ENCODE measurements at places on chromosomes 2 and 18.

DNA sequence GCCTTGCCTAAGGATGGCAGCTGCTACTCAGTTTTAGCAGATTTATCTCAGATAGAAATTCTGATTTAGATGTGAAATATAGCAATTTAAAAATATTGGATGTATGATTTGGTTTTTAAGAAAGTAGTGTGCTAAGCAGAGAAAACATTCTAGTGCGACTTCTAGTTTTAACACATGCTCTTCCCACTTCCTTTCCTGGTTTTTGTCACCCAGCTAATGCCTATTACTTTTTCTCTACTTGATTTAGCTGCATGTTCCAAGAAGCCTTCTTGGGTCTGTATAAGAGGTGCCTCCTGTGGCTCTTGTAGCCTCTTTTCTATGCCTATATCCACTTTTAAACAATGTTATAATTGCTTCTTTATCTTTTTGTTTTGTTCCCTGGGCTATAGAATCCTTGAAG is 53.0 kb downstream of the GPD2 start:
- DNase-seq, result no peak

DNA sequence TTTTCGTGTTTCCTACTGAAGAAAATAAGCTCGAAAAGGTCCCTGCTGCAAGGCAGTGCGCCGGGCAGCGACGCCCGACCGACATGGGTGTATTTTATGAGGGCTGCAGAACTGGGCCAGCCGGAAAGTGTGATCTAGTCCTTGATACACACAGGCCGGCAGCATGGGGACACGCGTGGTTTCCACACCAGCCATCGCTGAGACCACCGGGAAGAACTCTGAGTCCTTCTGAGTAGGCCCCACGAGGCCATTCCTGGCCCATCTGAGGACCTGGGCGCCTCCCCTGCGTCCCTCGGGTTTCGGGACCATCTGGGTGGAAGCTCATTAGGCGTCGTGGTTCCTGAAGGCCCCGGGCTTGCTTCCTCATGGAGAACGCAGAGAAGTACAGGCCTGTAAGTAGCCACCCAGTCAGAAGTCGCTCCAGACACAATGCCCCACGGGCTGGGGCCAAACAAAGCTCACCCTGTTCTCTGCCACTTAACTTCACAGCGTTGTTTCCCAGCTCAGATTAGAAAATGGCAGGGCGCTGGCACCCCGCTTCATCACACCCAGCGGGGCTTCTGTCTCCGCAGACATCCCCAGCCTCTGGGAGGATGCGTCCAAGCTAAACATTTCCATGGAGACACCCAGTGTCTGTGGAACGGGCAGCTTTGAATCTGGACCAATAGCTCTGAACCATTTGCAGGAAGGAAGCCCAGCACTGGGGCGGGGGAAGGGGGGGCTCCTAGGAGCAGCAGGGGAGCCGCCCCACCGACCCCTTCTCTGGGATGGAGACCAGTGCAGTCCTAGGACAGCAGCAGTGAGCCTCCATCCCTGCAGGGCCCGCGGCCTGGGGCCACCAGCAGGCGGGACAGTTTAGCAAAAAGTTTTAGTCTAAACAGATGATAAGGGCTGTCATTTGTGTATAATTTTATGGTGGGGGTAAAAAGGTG is 2.4 kb downstream of the NFATC1 start:
- no peak for DNase-seq

- DNase-seq, result no peak
These were observed 73.9 kb downstream of the KYNU start for GRCh38 chr2:142951190-142952007.

GRCh38 chr2:28336982-28337627 is 55.6 kb upstream of the FOSL2 start:
- no peak for DNase-seq

DNA sequence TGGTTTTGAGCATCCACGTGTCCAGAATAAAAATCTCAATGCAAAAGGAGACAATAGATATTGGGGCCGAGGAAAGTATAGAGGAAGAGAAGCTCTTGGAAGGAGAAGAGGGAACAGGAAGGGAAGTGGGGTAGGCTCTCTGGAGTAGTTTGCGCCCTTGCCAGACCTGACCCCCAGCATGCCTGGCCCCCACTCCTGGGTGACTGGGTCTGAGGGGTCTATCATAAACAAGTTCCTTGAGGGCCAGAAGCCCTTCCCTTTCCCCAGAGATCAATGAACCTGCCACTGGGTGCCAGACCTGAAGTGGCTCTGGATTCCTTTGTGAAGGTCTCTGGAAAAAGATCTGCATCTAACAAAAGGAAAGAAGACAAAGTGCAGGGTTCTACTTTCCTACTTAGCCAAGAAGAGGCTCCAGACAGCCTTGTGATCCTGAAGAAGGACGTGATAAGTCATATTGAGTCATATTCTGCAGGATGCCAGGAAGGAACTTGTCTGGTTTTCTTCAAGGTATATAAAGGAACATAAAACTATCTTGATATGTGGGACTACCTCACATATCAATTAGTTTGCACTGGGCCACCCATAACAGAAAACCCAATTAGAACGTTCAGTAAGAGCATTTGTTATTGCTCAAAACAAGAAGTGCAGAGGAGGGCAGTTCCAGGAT is 18.7 kb upstream of the ATOH8 start:
- DNase-seq, result no peak

- DNase-seq, result no peak
These were observed 1568.6 kb upstream of the NXPH2 start for GRCh38 chr2:140348826-140349225.

- no peak for DNase-seq
These were observed 124.6 kb downstream of the SOCS6 start for GRCh38 chr18:70413455-70413854.

- DNase-seq, result no peak
These were observed 448.7 kb upstream of the TCF4 start for GRCh38 chr18:56036741-56037140.

DNA sequence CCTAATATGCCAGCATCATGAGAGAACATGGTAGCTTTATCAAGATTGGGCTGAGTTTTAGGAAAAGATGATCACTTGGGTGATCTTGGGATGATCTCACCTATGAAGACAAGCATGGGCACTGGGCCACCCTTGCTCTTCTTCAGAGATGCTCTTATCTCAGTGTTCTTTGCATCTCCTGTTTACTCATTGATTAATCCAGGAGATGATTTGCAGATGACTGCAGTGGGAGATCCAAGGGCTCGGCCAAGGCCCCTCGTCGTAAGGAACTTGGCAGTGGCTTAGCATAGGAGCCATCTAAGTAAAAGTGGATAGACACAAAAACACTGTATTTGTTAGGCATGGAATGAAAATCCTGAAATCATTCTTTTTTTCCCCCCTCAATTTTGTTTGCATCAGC is 228.4 kb downstream of the FHOD3 start:
- no peak for DNase-seq

DNA sequence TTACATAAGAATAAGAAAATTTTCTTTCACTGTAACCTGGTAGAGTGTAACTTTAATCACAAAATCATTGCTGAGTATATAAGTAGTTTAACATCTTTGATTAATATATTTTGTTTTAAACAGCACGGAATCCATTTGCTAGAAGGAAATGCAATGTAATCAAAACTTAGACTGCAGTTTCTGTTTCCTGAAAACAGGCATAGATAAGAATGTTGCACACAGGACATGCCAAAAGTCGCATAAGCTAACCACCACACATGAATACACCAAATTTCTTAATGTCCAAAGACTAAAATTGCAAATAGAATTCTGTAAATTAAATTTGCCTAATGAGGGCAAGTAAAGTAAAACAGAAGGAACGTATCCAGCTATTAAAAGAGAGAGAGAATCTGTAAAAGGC is 51.0 kb upstream of the SERPINB2 start:
- no peak for DNase-seq

GRCh38 chr18:44958455-44958854 is 277.8 kb downstream of the SETBP1 start:
- DNase-seq, result no peak

- no peak for DNase-seq
These were observed 220.8 kb downstream of the SH3RF3 start for GRCh38 chr2:109349503-109350465.

DNA sequence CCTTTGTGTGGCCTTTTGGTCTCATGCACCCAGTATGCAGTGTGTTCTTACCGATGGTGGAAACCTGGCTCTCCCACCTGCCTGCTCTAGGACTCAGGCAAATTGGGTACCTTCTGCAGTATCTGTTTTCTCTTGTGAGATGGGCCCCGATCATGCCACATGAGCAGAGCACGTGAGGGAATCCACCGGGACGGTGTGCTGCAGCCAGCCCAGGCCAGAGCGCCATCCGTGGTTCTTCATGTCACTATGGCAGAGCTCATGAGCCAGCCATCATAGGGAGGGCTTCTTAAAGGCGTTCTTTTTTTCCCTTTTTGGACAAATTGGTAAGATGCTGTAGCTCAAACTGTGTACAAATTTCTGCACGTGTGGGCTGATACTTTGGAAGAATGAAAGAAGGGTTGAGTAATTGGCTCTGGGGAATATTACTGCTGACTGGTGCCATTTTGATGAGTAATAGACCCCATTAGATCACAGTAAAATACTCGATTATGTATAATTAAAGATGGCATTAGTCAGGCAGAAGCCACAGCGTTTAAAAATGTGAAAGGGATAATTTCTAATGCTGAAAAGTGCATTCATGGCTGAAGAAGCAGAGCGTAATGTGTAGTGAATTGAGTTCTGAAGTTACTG is 19.2 kb downstream of the SH3RF3 start:
- DNase-seq, result no peak

DNA sequence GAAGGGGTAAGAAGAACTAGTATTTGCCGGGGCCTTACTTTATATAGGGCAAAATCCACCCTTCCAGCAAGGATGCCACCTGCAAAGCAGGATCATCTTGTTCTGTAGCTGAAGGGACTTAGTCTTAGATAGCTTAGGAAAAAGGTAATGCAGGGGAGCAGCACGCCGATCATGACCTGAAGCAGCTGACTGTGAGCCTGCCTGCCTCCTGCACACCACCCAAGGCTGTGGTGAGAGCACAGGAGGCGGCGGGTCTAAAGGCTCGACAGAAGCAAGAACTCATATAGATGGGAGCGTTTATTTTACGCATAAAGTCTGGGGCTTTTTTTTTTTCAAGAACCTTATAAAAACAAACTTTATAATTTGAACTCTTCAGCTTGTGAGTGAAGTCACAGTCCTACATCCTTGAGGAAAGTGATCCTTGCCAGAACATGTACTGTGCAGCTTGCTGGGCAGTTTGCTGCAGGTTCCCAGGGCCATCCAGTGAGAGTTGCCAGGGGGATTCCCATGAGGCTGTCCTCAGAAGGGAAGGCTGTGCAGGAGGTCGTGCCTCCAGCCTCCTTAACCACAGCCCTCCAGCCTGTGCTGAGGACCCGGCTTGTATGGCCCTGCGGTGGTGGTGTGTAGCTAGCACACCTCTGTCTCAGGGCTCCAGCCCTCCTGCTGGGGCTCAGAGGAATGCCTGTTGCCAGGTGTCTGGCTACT is 92.1 kb downstream of the RNF144A start:
- DNase-seq, result no peak

DNA sequence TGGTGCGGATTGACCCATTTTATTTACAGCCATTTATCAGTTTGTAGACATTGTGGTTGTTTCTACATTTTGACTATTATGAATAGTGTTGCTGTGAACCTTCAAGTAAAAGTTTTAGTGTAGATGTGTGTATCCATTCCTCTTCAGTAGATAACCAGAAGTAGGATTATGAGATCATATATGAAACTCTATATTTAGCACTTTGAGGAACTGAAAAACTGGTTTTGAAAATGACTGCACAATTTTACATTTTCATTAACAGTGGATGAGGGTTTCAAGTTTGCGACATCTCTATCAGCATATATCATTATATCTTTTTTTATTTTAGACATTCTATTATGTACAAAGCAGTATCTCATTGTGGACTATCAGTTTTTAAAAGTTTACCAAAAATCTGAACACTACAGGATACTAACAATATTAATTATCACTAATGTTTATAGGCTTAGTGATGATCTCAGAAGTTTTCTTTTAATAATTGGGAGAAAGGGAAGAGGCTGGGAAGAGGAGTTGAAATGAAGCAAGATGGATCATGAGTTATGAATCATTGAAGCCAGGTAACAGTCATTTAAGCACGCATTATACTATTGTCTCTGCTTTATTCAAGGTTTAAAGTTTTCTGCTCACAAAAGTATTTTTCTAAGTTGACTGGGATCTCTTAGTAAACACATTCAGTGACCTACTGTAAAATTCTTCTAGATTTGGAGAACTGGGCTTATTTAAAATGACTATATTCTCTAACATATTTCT is 329.0 kb upstream of the LRATD1 start:
- DNase-seq, result no peak

- DNase-seq, result no peak
These were observed 1281.6 kb upstream of the TMEFF2 start for GRCh38 chr2:193476171-193476800.

- no peak for DNase-seq
These were observed 60.1 kb downstream of the DSC3 start for GRCh38 chr18:30982285-30982992.

GRCh38 chr2:127305990-127306585 is 12.1 kb upstream of the ERCC3 start:
- no peak for DNase-seq
